HTR-8/SVneo (cell line): ENCODE measurements at places on chromosomes 7 and 10.

- no peak for DNase-seq
Measured at GRCh38 chr7:16114071-16114470, 307.3 kb downstream of the CRPPA start.

DNA sequence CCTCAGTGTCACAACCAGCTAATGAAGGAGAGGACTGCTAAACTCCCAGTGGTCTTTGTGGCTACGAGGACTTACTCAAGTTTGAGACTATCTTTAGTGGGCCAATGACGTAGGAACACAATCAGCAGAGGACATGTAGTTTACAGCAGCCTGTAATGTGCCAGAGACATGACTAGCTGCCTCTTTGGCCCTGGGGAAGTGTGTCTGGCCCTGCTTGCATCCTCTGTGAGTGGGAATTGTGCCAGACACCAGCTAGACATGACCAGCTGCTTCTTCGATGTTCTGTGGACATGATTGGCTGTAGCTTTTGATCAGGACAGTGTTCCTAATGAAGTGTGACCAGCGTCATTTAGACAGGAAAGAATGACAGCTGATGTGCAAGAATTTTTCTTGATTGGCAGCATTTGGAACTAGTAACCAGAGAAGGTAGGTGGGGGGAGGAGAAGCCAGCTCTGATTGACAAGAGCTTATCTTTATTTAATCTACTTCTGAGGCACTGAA is 141.7 kb downstream of the AUTS2 start:
- DNase-seq, result no peak

GRCh38 chr10:84049645-84050011 is 89.7 kb upstream of the GHITM start:
- no peak for DNase-seq

- no peak for DNase-seq
Measured at GRCh38 chr10:64394744-64395143, 873.5 kb downstream of the REEP3 start.

DNA sequence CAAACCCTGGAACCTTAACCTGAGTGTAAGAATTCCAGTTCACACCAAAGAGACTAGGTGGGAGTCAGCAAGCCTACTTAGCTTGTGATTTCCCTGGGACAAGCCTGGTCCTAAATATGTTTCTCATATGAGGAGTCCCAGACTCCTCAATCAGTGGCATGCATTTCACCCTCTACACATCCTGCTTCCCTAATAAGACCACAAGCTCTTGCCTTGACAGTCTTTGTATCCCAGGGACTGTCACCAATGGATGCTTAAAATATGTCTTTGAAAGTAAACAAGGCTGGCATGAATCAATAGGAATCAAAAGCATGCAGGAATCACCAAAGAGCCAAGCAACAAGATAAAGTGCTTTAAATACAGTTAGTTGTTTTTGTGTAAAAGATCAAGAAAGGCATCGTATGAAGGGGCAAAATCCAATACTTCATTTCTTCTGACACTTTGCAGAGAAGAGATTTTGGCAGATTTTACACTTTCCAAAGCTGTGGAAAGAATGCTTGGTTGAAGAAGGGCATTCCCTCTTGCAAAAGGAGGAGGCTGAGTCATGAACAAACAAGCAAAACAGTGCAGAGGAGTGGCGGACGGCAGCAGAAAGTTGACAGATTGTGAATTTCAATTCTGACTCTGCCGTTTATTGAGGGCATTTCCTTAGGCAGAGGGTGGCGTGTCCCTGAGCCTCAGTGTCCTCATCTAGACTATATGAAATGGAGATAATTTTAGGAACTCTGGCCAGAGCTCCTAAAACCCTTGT is 8.5 kb upstream of the NFE2L3 start:
- DNase-seq, result no peak
